ENCODE measurements at places on chromosomes 11 and 22.

DNA sequence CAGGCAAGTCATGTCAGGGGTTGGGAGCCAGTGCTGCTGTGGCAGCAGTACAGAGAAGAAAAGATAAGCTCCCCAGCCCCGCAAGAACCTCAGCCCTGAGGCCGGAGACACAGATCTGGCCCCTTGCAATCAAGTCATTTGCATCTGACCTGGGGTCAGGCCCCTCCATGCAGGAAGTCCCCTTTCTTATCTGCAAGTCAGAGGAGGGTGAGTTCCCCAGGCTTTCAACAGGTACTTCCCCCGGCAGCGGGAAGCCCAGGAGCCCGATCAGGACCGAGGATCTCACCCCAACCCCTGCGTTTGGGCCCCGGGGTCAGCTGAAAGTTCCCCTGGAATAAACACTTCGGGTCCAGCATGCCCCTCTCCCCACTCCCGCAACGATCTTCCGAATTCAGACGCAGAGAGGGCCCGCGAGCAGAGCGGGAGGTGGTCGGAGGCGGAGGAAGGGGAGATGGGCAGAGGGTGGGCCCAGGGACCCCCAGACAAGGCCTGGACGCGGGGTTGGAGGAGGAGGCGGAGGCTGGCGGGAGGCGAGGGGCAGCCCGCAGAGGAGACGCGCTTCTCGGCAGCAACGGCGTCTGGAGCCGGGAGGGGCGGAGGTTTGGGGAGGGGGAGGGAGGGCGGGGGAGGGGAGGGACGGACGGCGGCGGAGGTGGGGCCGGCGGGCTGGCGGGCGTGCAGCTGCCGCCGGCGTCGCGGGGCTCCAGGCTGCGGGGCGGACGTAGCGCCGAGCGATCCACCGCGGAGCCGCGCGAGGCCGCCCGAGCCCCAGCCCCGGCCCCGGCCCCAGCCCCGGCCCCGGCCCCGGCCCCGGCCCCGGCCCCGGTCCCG lies at the start of gene TSPAN18:
Gene TSPAN18 (plus strand): TSS at position 680 of the 831 bp plus-strand sequence. CDS start 179,455 bp downstream, outside the sequence.
- DNase-seq, result peak; percentile 28
- H3K4me1 ChIP-seq, result peaks cover 27% of the 10 kb centered on the region
- H3K36me3 ChIP-seq, result peaks cover 7% of the 10 kb centered on the region
- H3K4me3 ChIP-seq, result peak within 1 kb of the TSS; percentile 79

- peaks cover 8% of the 10 kb centered on the region for H3K4me1 ChIP-seq
- H3K4me3 ChIP-seq, result no peak overlapping the region
- H3K36me3 ChIP-seq, result no peaks in the 10 kb centered on the region
Observed at GRCh38 chr11:20087118-20087521, 73.2 kb downstream of the DBX1 start.

DNA sequence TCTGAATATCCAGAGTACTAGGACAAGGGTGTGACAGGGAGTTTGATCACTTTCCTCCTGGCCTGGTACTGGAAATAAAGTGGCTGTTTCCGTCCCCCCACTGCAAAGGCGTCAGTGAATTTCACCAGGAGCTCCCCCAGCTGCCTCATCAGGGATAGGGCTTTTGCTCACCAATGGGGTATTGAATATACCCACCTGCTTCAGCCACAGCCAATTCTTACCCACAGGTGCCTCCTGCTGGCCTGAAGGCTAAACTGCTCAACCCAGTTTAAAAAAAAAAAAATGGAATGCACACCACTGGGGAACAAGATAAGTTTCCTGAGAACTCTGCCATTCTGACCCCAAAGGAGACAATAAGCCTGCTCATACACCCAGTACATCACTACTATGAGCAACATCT lies 65.3 kb upstream of the MS4A8 start:
- H3K4me1 ChIP-seq, result no peaks in the 10 kb centered on the region
- no peaks in the 10 kb centered on the region for H3K36me3 ChIP-seq
- DNase-seq, result no peak
- no peak overlapping the region for H3K27ac ChIP-seq
- H3K27me3 ChIP-seq, result peaks cover 54% of the 10 kb centered on the region
- no peak overlapping the region for H3K4me3 ChIP-seq

- no peak for DNase-seq
- no peaks in the 10 kb centered on the region for H3K36me3 ChIP-seq
- no peaks in the 10 kb centered on the region for H3K4me1 ChIP-seq
- no peak overlapping the region for H3K4me3 ChIP-seq
Observed at GRCh38 chr22:39699631-39700360, 129.2 kb downstream of the CACNA1I start.

GRCh38 chr11:62921573-62922188 lies 518 bp upstream of the CHRM1 start:
- H3K36me3 ChIP-seq, result peaks cover 11% of the 10 kb centered on the region
- H3K4me1 ChIP-seq, result peaks cover 17% of the 10 kb centered on the region
- no peak overlapping the region for H3K27ac ChIP-seq
- no peak overlapping the region for H3K4me3 ChIP-seq
- peaks cover 83% of the 10 kb centered on the region for H3K27me3 ChIP-seq

- peaks cover 3% of the 10 kb centered on the region for H3K27me3 ChIP-seq
- H3K4me1 ChIP-seq, result no peaks in the 10 kb centered on the region
- H3K4me3 ChIP-seq, result no peak overlapping the region
- DNase-seq, result no peak
- H3K27ac ChIP-seq, result no peak overlapping the region
Observed at GRCh38 chr11:19828382-19829108, 115.9 kb downstream of the NAV2 start.

- H3K4me1 ChIP-seq, result no peaks in the 10 kb centered on the region
- H3K36me3 ChIP-seq, result no peaks in the 10 kb centered on the region
- no peak overlapping the region for H3K4me3 ChIP-seq
- no peak for DNase-seq
Observed at GRCh38 chr11:95364324-95365295, 133.6 kb upstream of the SESN3 start.

- no peaks in the 10 kb centered on the region for H3K27me3 ChIP-seq
- peaks cover 3% of the 10 kb centered on the region for H3K4me1 ChIP-seq
- no peak overlapping the region for H3K4me3 ChIP-seq
- H3K27ac ChIP-seq, result no peak overlapping the region
Observed at GRCh38 chr11:77090373-77091111, 12.1 kb upstream of the OMP start.

DNA sequence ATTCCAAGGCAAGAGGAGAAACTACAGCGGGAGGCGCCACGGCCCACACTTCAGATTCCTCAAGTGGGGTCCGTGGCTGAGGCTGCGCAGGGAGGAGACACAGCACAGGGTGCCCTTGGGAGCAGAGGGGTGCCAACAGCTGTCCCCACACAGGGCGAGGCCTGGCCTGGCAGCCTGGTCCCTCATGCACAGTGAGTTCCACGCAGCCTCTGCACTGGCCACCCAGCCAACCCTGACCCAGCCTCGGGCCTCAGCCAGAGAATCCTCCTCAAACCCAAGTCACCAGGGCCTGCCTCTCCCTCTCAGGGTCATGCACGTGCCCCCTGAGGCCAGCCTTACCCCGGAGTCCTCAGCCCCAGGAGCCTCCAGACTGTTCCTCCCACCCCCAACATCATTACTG lies 22.4 kb upstream of the MOB2 start:
- DNase-seq, result no peak
- H3K4me1 ChIP-seq, result peaks cover 61% of the 10 kb centered on the region
- H3K27ac ChIP-seq, result peak overlapping the region; percentile 72
- H3K36me3 ChIP-seq, result peaks cover 20% of the 10 kb centered on the region
- no peaks in the 10 kb centered on the region for H3K27me3 ChIP-seq

- no peaks in the 10 kb centered on the region for H3K4me1 ChIP-seq
- H3K27me3 ChIP-seq, result peaks cover 75% of the 10 kb centered on the region
- no peak overlapping the region for H3K4me3 ChIP-seq
Observed at GRCh38 chr11:4576880-4577279, 4.7 kb upstream of the OR52I2 start.
